Activated naive CD4-positive, alpha-beta T cell treated with anti-CD3 and anti-CD28 coated beads for 36 hours (primary cell): ENCODE measurements at places on chromosomes 6 and 20.
A peak's percentile ranks its signal among the peaks of the same experiment; 100 is the strongest.

DNA sequence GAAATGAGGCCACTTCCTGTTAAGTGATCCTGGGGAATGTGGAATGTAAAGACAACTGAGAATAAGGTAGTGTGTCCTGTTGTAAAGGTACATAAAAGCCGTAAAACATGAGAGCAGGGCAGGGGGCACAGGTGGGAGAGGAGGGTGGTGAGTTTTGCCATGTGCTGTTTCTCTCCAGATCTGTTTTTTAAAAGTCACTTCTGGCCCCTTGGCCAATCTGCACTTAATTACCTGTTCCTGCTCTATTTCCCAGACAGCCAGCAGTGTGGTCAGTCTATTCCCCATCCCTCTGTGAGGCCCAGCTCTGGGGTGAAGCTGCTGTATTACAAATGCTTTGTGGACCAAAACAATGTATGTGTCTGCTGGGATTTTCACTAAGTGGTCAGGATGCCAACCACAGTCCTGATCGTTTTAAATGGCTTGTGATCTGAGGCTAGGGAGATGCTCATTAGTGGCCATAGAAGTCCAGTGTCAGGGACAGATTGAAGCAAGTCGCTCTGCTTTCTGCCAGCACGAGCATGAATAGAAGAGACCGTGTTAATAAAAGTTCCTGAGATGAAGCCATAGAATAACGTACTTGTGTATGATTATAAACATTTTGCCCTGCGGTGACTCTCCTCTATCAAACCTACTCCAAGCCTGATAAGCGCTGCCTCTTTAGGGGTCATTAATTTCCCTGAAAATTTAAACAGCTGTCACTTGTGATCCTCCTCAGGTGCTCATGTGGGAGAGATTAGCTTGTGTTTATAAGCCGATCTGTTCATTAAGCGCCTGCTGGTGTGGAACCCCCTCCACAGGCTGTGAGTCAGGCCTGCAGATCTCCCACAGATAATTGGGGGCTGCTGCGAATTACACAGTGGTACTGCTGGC, 111.8 kb upstream of the CENPW start:
- H3K4me1 ChIP-seq, result no peaks in the 10 kb centered on the region
- H3K27ac ChIP-seq, result no peak overlapping the region
- H3K27me3 ChIP-seq, result no peaks in the 10 kb centered on the region
- DNase-seq, result no peak
- H3K4me3 ChIP-seq, result no peak overlapping the region

GRCh38 chr6:146305092-146305491, 238.5 kb upstream of the RAB32 start:
- no peak overlapping the region for H3K4me3 ChIP-seq
- H3K4me1 ChIP-seq, result no peaks in the 10 kb centered on the region
- no peak overlapping the region for H3K27ac ChIP-seq
- H3K36me3 ChIP-seq, result no peaks in the 10 kb centered on the region
- H3K27me3 ChIP-seq, result no peaks in the 10 kb centered on the region

GRCh38 chr6:128327890-128328289, 192.5 kb downstream of the PTPRK start:
- H3K27me3 ChIP-seq, result no peaks in the 10 kb centered on the region
- no peaks in the 10 kb centered on the region for H3K4me1 ChIP-seq
- no peak overlapping the region for H3K27ac ChIP-seq
- DNase-seq, result peak; percentile 30
- H3K4me3 ChIP-seq, result no peak overlapping the region
- H3K36me3 ChIP-seq, result no peaks in the 10 kb centered on the region

DNA sequence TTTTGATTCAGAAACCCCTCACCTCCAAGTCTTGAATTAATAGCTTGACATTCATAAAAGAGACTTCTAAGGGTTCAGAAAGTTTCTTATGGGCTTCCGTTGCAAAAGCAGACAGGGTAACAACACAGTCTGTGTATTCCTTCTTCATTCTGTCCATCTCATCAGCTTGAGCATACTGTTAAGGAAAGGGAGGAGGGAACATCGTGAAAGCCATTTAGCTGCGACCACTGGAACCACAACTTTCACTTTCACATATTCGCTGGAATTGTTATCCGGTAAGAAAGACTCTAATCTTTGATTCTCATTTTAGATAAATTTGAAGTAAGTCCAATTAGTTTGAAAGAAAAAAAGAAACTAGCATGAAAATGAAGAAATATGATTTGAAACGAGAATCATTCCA, 174.4 kb downstream of the SYNE1 start:
- DNase-seq, result no peak
- no peak overlapping the region for H3K27ac ChIP-seq
- H3K27me3 ChIP-seq, result peaks cover 16% of the 10 kb centered on the region
- peaks cover 10% of the 10 kb centered on the region for H3K4me1 ChIP-seq

DNA sequence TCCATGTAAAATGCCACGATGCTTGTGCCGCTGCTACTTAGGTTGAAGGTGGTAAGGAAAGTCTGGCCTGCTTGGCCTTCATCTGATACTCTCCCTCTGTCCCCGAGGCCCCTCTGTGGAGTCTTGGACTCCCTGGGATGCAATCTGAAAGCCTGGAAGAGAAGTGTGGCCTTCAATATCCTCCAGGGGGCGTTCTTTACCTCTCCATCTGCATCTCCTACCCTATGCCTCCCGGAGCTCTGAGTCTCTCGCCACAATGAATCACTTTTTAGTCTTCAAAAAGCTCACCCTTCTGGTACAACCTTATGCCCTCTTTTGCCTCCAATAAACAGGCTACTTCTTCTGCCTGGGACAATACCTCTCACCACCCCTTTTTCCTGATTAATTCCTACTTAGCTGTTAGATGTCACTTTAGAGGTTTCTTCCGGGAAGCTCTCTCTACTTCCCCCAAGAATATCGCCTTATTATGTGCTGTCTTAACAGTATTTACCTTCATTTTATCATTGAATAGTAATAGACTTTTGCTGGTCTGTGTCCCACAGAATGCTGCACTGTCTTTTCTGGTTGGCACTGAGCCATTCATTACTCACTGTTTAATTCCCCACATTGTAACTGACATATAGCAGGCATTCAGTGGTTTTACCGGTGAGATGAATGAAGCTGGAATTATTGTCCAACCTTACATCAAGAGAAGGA, 13.9 kb upstream of the ATG5 start:
- peaks cover 6% of the 10 kb centered on the region for H3K27me3 ChIP-seq
- H3K4me3 ChIP-seq, result no peak overlapping the region
- H3K36me3 ChIP-seq, result no peaks in the 10 kb centered on the region
- peak; percentile 68 for DNase-seq
- H3K4me1 ChIP-seq, result peaks cover 2% of the 10 kb centered on the region

DNA sequence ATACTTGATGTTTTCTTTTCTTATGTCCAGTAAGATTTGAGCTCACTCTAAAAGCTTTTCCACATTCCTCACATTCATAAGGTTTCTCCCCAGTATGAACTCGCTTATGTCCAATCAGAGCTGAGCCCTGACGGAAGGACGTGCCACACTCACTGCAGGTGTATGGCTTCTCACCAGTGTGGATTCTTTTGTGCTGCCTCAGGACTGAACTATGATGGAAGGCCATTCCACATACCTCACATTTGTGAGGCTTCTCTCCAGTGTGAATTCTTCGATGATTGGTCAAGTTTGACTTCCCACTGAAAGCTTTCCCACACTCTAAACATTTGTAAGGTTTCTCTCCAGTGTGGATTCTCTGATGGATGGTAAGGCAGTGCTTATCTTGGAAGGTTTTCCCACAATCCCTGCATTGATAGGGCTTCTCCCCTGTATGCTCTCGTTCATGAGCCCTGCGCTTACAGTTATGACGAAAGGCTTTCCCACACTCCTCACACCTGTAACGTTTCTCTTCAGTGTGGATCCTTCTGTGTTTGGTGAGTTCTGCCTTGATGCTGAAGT, 9.9 kb downstream of the ZNF311 start:
- no peaks in the 10 kb centered on the region for H3K4me1 ChIP-seq
- H3K27ac ChIP-seq, result no peak overlapping the region
- peaks cover 3% of the 10 kb centered on the region for H3K27me3 ChIP-seq
- no peak overlapping the region for H3K4me3 ChIP-seq

DNA sequence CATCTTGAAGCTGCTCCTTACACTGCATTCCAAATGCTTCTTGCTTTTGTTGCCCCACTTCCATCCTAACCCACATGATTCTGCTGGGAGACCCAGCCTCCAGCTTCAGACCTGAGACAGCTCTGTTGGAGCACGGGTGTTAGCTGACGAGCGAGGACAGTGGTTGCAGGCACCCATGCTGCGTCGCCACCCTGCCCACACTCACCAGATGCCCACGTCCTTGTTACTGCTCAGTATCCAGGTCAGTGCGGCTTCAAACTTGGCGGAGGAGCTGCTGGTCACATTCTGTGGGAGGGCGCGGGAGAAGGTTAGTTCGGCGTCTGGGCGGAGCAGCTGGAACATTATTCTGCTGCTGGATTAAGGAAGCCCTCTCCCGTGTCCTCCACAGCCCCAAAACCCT, 9.0 kb downstream of the LEMD2 start:
- peaks cover 53% of the 10 kb centered on the region for H3K36me3 ChIP-seq
- H3K27me3 ChIP-seq, result no peaks in the 10 kb centered on the region
- peaks cover 16% of the 10 kb centered on the region for H3K4me1 ChIP-seq

DNA sequence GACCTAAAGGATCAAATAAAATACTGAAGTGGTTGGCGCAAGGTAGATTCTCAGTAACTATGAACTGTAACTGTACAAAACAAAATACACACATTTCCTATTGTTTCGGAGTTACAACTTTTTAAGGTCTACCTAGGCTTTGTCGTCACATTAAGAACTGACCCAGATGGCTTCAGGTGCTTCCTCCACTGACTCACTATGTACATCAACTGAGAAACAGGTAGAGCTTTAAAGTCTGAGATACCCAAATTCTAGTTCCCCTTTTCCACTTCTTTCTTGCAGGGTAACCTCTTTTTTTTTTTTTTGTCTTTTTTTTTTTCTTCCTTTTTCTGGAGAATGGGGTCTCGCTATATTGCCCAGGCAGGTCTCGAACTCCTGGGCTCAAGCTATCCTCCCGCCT, 5.5 kb downstream of the SNRPB start:
- no peak for DNase-seq
- no peaks in the 10 kb centered on the region for H3K27me3 ChIP-seq
- peaks cover 50% of the 10 kb centered on the region for H3K4me1 ChIP-seq
- no peak overlapping the region for H3K27ac ChIP-seq
- H3K4me3 ChIP-seq, result no peak overlapping the region
- peaks cover 91% of the 10 kb centered on the region for H3K36me3 ChIP-seq

GRCh38 chr6:150813993-150814359, 51.5 kb upstream of the MTHFD1L start:
- no peak overlapping the region for H3K4me3 ChIP-seq
- no peaks in the 10 kb centered on the region for H3K36me3 ChIP-seq
- H3K27ac ChIP-seq, result peak overlapping the region; percentile 85
- peaks cover 26% of the 10 kb centered on the region for H3K27me3 ChIP-seq
- peaks cover 23% of the 10 kb centered on the region for H3K4me1 ChIP-seq

DNA sequence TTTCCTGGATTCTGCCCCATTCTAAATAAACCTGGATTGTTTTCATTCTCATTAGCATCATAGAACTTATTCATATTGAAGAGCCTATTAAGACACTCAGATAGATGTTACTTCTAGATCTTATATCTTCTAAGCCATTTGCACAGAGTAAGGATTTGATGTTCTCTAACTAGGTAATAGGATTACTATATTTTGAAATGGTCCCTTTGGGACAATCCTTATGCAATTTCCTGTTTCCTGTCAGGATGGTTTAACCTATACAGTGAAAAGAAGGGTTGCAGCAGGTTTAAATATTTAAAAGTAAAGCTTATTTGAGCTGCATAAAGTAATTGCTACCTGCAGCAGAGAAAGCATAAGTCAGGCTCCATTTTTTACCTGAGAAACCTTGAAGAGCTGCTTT, 860.1 kb downstream of the TFAP2A start:
- H3K36me3 ChIP-seq, result no peaks in the 10 kb centered on the region
- no peaks in the 10 kb centered on the region for H3K27me3 ChIP-seq
- H3K4me3 ChIP-seq, result no peak overlapping the region
- H3K4me1 ChIP-seq, result no peaks in the 10 kb centered on the region

- no peaks in the 10 kb centered on the region for H3K36me3 ChIP-seq
- no peaks in the 10 kb centered on the region for H3K4me1 ChIP-seq
- H3K27ac ChIP-seq, result no peak overlapping the region
Measured at GRCh38 chr6:51479296-51479695, 608.1 kb downstream of the PKHD1 start.

DNA sequence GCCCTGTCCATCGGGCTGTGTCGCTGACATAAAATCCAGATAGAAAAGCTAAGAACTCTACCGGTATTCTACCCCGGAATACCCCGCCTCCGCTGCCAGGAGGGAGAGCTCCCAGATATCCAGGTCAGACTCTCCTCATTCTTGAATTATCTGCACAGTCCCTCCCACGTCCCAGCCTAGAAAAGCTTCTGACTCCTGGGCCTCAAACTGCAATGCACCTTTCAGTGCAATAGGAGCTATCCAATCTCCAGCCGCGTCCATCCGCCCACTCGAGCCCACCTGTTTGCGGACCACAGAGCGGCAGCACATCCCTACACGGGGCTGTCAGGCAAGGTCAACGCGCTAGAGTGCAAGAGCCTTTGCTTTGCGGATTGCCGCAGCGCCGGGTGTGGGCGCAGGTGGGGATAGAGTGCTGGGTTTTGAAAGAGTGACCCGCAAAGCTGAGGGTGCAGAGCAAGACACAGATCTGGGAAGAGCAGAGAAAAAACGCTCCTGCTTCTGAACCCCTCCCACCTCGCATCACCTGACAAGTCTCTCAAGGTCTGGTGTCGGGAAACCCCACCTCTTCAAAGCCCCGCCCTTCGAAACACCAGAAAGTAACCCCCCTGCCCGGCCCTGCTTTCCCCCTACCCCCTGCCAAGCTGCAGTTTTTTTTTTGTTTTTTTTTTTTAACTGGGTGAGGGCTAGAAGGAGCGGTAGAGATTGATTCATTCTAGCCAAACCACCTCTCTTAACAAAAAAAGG, 1.3 kb downstream of the TAPBP start:
- peak; percentile 92 for DNase-seq
- peak overlapping the region; percentile 99 for H3K4me3 ChIP-seq
- peaks cover 37% of the 10 kb centered on the region for H3K36me3 ChIP-seq
- H3K27ac ChIP-seq, result peak overlapping the region; percentile 99

DNA sequence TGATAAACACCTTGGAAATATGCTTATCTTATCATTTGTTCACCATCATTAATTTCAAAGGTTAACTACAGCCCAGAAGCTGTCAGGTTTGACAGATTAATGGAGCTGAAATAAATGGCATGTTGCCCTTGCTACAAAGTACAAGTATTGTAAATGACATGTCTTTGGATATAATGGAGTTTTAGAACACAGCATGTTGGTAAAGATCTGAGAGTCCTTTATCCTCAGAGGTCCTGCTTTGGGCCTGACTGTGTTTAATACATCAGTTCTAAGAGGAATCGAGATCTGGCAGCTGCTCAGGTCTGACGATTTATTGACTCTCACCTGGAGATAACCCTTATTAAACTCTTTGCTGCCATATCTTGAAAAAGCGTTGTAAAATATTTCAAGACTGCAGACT, 222.7 kb upstream of the OPRM1 start:
- H3K4me1 ChIP-seq, result no peaks in the 10 kb centered on the region
- DNase-seq, result no peak
- H3K27ac ChIP-seq, result no peak overlapping the region
- H3K4me3 ChIP-seq, result no peak overlapping the region
- no peaks in the 10 kb centered on the region for H3K36me3 ChIP-seq
